Suppressor macrophage treated with lipopolysaccharide for 4 hours (primary cell): ENCODE measurements at places on chromosomes 3 and 15.

DNA sequence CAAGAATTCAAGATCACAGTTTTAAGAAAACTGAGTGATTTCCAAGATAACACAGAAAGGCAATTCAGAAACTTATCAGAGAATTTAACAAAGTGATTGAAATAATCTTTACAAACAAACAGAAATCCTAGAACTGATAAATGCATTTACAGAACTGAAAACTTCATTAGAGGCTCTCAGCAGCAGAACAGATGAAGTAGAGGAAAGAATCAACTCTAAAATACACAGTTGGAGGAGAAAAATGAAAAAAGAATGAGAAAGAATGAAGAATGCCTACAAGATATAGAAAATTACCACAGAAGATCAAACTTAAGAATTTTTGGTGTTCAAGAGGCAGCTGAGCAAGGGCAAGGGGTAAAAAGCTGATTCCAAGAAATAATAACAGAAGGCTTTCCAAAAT lies 168.8 kb downstream of the POLR2M start:
- no peak for DNase-seq

DNA sequence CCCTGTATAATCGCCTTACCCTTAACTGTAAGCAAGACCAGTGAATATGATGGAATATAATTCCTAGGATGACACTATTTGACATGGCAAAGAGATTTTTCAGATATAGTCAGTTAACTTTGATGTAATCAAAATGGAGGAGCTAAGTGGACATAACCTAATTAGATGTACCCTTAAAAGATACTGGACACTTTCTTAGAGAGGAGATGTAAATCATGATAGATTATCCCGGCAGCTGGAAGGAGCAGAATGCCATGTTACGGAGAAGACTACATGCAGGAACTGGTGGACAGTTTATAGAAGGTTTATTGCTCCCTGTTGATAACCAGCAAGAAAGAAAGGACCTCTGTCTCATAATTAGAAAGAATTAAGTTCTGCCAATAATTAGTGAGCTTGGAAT lies 1142.9 kb downstream of the SI start:
- DNase-seq = no peak

- DNase-seq = no peak
These were observed 4.6 kb downstream of the SATB1 start for GRCh38 chr3:18420555-18420954.

- DNase-seq = no peak
These were observed 126.4 kb downstream of the OXSM start for GRCh38 chr3:25916321-25916720.

GRCh38 chr3:72042397-72043203 lies 257.7 kb upstream of the PROK2 start:
- no peak for DNase-seq

DNA sequence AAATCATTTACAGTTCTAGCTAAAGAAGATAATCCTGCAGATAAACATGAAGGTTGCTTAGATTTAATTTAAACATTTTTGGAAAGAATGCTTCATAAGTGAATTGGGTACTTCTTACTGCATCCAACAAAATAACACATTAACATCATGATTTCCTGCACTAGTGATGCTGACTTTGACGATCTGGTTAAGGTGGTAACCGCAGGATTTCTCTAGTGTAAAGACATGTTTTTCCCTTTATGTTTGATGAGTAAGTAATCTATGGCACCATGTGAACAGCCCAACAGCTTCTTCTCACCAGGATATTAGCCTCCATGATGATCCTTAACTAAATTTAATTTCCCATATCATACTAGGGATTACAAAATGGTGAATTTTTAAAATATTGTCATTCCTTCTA lies 14.1 kb downstream of the SPPL2A start:
- no peak for DNase-seq

DNA sequence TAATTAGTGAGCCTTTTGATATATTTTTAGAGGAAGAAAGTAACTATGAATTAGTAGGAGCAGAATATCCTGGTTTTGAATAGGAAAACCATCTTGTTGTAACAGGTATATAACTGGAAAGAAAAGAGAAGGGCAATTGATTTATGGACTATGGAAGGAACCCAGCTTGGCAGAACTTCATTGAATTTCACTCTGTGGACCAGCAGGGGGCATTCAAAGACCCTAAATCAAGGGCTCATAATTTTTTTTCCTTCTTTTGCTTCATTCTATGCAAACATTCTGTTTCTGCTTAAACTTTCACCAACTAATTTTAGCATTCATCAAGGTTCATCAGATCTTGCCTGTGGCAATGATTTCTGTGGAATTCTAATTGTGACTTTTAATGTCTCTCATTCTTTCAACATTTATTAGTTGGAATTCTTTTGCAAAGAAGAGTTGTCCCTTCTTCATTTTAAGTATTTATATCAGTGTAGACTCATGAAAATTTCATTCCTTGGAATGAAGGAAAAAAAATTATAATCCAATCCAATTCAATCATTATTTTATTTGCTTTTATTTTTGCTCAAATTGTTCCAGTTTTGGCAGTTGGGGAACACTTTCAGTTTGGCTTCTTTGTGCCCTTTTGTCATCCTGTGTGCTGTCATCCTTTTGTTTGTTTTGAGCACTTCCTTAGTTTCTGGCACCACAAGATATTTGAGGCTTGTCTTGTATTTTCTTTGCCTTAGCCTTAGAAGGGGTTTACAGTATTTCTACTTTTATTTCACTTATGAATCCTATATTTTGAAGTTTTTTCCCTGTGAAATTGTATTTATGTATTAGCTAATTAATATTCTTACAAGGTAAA lies 30.4 kb downstream of the NXPE3 start:
- DNase-seq = peak; percentile 77

- no peak for DNase-seq
These were observed 348.5 kb upstream of the UMPS start for GRCh38 chr3:124381575-124382333.

GRCh38 chr3:194879126-194879877 lies 193.6 kb downstream of the FAM43A start:
- DNase-seq = peak; percentile 68

DNA sequence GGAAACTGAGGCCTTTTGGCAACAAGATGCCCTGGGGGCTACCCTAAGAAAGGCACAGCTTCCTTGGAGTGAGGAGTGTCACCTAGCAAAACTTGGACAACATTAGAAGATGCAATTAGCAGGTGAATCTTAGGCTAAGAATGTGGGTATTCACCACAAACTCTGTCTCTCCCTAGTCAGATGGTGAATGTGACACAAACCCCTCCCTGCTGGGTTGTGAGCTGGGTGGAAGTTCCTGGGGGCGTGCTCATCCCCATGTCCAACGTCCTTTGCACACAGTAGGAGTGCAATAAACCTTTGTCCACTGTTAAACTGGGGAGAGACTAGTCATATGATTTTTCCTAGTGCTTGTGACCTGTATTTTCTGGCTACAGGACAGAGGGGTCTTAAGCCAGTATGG lies 67.1 kb upstream of the SH3GL3 start:
- DNase-seq = no peak

- DNase-seq = no peak
These were observed 14.6 kb upstream of the OR5K2 start for GRCh38 chr3:98482717-98483482.

DNA sequence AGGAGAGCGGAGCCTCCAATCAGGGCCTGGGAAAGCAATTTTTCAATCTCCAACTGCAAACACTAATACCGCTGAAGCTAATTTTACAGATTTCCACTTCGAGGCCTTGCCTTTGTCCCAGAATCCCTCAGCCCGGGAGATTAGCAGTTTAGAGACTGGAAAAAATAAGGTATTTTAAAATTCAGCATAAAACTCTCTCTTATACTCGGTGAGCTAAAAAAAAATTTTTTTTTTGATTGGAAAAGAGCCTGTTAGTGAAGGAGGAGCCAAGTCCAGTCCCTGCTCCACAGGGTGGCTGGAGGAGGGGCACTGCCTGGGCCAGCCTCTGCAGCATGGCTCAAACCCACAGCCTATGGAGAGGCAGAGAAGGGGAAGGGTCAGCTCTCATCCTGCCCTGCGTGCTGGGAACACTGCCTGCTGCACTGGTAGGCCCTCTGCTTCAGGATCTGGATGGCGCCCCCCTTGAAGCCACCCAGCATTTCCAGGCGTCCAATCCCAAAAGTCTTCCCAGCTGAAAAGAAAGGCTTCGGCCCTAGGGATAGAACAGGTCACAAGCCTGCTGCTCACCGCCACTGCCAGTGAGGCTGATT lies 48.9 kb downstream of the CACNA2D2 start:
- DNase-seq = no peak

- no peak for DNase-seq
These were observed 26.0 kb downstream of the RPN1 start for GRCh38 chr3:128624526-128625138.
